ENCODE measurements at places on chromosomes 5 and 9.

- no peak for DNase-seq
Measured at GRCh38 chr5:169566202-169566601, 17.4 kb upstream of the SPDL1 start.

- no peak for DNase-seq
Measured at GRCh38 chr9:137281345-137282116, 4.0 kb downstream of the TOR4A start.

- DNase-seq, result no peak
Measured at GRCh38 chr5:143509758-143510221, 106.3 kb upstream of the NR3C1 start.

GRCh38 chr9:124481115-124481514 is 26.1 kb downstream of the NR5A1 start:
- no peak for DNase-seq

DNA sequence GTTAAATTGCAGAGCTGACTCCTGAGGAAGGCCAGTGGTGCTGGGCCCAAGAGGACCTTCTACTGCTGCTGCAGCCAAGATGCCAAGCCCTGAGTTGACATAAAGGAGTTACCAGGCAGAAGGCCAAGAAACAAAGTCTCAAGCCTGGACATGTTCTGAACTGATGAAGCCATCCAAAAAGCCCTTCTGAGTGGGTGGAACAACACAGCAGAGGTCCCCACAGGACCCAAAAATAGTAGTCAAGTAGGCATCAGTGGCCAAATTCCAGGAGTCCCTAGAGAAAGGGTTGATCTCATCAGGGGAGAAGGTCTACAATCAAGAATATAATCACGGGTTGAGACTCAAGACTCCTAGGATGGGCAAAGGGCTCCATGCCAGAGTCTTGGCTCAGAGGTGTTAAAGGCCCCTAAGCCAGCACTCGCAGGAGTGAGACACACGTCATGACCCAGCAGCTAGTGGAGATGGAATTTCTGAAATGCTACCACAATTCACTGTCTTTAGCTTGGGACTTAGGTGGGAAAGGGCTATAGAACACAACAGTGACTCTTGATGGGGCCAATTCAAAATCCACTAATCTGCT is 119.7 kb downstream of the FANCC start:
- DNase-seq, result no peak

DNA sequence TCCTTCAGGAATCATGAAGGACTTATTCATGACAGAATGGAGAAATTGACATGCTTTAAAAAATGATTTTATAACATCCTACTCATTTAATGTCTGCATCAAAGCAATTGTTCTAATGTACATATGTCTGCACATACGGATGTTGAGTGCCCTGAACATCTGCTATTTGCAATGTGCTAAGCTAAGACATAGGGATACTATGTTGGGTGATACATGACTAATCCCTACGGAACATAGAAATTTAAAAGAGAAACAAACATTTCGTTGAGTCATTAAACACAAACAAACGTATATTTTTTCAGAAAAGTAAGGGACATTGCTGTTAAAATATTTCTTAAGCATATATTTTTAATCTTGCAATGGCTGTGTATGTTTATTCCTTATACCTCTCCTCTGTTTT is 686.5 kb upstream of the ADAMTS16 start:
- no peak for DNase-seq

- no peak for DNase-seq
Measured at GRCh38 chr5:178683783-178684182, 46.7 kb downstream of the ZNF354A start.

Measured in stimulated activated CD4-positive, alpha-beta T cell treated with anti-CD3 and anti-CD28 coated beads, Interleukin-1b, Interleukin-23, amount 100 ng/mL, for 1 hour (primary cell).